ENCODE measurements at places on chromosomes 7 and 10. TPM values are rescaled to one million over a fixed set of nuclear protein-coding genes. Genes with fewer than 3 reads are reported as not detected.

- no peak for DNase-seq
These were observed at the start of gene INMT for GRCh38 chr7:30751696-30752273. Gene INMT, plus strand, starts transcription at chr7:30752135. Its CDS starts 16 bp downstream, at chr7:30752151.

GRCh38 chr7:5758286-5758685, 23.2 kb downstream of the RNF216 start:
- no peak for DNase-seq

GRCh38 chr7:123811056-123811455, 33.9 kb upstream of the HYAL4 start:
- peak; percentile 85 for DNase-seq

GRCh38 chr10:67925449-67926005, 41.1 kb downstream of the SIRT1 start:
- DNase-seq = peak; percentile 35

GRCh38 chr10:118491055-118491454, 104.4 kb downstream of the PRLHR start:
- DNase-seq = no peak

DNA sequence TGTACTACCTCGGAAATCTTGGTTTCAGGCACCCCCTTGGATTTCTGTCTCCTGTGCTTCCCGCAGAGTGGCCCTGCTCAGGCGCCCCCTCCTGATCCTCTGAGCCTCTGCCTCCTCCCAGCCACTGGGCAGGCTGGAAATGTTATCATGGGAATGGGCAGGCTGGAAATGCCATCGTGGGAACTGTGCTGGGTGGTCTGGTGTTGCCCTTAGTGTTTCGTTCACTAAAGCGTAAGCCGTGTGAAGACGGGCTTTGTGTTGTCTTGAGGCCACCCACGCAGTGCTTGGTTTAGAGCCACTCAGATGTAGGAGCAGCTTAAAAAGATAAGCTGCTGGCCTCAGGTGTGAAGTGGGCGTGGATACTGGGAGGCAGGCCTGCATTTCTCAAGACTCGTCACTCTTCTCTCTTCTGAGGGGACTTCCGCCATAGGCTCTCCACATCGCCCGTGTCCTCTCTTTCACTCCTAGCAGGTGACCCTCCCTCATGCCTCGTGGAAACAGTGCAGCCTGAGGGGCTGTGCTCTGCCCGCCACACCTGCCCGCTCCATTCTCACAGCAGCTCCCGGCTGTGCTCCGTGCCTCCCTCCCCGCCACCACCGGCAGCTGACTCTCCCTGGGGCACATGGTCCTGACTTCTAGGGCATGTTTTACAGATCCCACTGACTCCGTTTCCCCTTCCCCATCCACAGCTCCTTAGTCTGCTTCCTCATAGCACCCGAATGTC, 28.5 kb downstream of the PPP2R2D start:
- DNase-seq = no peak

Gene PLCE1
- total RNA-seq = 2.2 TPM

- DNase-seq = no peak
These were observed 12.2 kb downstream of the PRKCQ start for GRCh38 chr10:6567884-6568283.

DNA sequence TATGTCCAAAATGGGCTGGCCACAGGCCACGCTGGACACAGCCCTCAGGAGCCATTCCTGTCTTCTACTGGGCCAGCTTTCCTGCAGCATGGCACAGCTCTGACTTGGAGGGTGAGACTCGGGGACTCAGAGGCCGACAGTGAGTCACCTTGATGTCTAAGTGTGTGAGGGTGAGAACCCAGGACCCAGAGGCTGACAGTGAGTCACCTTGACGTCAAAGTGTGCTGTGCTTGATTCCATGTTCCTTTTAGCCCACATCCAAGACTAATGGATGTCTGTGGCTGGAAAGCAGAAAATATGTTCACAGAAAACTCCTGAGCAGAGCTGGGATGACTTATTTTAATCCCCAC, 6.0 kb upstream of the FAM170B start:
- DNase-seq = peak; percentile 76

Data from mammary epithelial cell (primary cell).